ENCODE measurements at places on chromosomes 5 and 9.

GRCh38 chr5:51388488-51389287 lies 5.4 kb downstream of the ISL1 start:
- DNase-seq: no peak

DNA sequence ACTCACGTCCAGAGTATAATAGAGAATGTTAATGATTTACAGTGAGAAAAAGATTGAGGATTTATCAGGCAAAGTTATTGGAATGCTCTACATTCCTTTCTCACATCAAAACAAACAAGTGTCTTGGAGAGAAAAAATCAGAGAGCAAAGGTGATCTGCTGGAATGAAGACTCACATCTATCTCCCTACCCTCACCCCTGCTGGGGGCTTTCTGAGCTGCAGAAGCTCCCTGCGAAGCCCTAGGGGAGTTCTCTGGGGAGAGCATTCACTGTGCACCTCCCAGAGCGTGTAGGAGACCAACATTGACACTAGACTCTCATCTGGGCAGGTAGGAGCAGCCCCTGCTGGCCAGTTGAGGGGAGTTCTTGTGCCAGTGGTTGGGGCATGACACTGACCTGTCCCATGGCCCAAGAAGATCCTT lies 76.6 kb upstream of the ADAMTS16 start:
- DNase-seq: no peak

DNA sequence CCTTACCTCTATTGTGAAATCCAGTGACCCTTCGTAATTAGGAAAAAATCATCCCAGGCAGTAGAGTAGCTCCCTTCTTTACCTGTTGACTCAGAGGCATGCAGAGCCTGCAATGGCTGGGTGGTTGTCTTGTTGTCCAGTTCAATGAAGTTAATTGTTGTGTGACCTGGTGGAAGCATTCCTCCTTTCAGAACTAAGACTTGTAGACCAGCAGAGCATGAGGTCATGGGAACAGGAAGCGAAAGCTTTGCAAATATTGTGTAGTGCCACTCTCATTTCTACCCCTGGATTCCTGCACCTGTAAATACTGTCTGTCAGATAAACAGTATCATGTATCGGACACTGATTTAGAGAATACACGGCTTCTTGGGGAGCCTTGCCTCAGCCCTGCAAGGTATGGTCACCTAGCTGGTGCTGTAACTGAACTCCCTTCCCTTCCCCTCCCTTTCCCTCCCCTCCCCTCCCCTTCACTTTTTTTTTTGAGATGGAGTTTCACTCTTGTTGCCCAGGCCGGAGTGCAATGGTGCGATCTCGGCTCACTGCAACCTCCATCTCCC lies 5.7 kb upstream of the PRXL2C start:
- DNase-seq: no peak

- no peak for DNase-seq
These were observed 11.6 kb downstream of the UBAC1 start for GRCh38 chr9:135949501-135950134.

DNA sequence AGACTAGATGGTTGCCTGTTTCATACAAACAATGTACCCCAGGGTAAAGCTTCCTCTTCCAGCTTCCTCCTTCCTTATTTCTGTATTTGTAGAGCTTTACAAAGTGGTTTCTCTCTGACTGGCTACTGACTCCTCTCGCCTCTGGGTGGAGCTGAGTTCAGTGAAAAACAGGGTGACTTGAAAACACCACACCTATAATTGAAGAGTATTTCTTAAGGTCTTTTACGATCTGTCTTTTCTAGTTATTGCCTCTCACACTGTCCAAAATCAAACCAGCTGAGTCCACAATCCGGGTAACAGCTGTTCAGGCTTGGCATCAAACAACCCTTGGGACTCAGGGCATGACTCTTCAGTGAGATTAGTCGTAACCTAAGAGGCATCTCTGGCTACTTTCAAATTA lies 200.4 kb downstream of the ARRDC3 start:
- no peak for DNase-seq

GRCh38 chr5:13625616-13626198 lies 318.8 kb downstream of the DNAH5 start:
- no peak for DNase-seq
